ENCODE measurements at places on chromosomes 2 and 18.

DNA sequence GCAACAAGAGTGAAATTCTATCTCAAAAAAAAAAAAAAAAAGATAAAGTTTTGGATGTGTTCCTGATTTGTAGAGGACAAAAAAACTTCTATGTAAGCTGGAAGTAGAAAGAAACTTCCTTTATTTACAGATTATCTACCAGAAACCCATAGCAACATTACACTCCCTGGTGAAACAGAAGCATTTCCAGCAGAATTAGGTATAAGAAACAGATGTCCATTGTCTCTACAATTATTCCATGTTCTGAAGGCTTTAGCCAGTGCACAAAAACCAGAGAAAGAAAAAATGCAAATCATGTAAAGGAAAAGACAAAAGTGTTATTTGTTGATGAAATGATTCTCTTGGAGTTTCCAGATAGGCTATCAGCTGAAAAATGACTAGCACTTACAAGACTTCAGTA, 4.9 kb downstream of the TUBB6 start:
- DNase-seq = no peak

DNA sequence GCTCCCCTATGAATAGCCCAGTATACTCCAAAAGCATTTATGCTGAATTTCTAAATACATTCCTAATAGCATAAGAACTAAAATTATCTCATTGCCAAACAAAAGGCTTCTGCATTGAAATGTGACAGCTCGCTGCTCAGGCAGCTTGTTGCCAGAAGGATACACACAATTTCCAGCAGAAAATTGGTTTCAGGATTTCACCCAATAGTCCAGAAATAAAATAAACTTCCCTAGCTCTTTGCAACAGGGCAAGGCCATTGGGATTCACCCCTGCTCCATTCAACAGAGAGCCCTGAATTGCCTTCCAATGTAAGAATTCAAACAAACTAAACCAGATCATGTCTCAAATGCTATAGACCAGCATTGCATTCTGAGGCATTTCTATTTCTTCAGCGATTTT, 70.7 kb downstream of the RBM43 start:
- DNase-seq = no peak

GRCh38 chr2:96715658-96716057, 24.2 kb downstream of the LMAN2L start:
- DNase-seq = no peak

DNA sequence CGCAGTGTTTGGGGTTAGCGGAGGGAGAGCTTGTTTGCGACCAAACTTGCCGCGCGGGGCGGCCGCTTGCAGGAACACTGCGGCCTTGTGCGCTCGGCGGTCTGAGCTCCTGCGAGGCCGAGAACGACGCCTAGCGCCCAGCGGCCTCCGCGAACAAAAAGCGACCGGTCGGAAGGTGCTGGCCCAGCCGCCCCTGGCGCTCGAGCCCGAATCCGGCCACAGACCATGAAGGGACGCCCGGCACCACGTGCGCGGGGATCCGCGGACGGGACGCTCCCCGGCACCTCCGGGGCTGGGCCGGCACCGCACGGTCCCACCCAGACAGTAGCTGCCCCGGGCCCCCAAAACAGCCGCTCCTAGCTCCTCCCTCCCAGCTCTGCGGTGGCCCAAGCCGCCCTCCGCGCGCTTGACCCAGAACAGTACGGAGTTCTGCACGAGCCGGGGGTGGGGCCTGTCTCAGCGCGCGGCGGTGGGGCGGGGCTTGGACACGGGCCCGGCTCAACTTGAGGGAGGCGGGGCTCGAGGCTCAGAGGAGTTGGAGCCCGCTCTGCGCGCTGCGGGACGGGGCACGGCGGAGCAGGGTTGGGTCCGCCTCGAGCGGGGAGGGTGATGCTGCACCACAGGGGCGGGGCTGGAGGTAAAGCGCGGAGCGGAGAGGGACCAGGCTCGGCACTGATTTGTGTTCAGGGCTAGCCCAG, 664 bp upstream of the IMPA2 start:
- peak; percentile 99 for DNase-seq

- no peak for DNase-seq
Observed at GRCh38 chr2:54572262-54572635, 116.1 kb downstream of the SPTBN1 start.

Measured in neural progenitor cell (in vitro differentiated cells).